ENCODE measurements at places on chromosomes 1 and 21. TPM values are rescaled to one million over a fixed set of nuclear protein-coding genes. Genes with fewer than 3 reads are reported as not detected.

Gene B4GALT2
- 75.2 TPM for total RNA-seq

GRCh38 chr1:218351391-218352074, 6.4 kb downstream of the TGFB2 start:
- DNase-seq: no peak

- no peak for DNase-seq
Measured at GRCh38 chr1:12386130-12386529, 156.3 kb downstream of the VPS13D start.

Gene CREG1
- total RNA-seq: 145 TPM

Gene MAP3K21
- 0.66 TPM for total RNA-seq

- peak; percentile 87 for DNase-seq
Measured at GRCh38 chr1:114345930-114346479, 165.0 kb downstream of the TRIM33 start.

- DNase-seq: no peak
Measured at GRCh38 chr1:9256332-9256731, 21.8 kb downstream of the H6PD start.

GRCh38 chr1:184387069-184387475, 243 bp downstream of the C1orf21 start:
- DNase-seq: no peak

Gene RGS8
- total RNA-seq: 0.17 TPM

Gene RBM15
- 20.6 TPM for total RNA-seq

- DNase-seq: no peak
Measured at GRCh38 chr1:222334026-222334680, 213.8 kb downstream of the HHIPL2 start.

Gene CR1L
- not detected for total RNA-seq

Gene TMEM269
- not detected for total RNA-seq

DNA sequence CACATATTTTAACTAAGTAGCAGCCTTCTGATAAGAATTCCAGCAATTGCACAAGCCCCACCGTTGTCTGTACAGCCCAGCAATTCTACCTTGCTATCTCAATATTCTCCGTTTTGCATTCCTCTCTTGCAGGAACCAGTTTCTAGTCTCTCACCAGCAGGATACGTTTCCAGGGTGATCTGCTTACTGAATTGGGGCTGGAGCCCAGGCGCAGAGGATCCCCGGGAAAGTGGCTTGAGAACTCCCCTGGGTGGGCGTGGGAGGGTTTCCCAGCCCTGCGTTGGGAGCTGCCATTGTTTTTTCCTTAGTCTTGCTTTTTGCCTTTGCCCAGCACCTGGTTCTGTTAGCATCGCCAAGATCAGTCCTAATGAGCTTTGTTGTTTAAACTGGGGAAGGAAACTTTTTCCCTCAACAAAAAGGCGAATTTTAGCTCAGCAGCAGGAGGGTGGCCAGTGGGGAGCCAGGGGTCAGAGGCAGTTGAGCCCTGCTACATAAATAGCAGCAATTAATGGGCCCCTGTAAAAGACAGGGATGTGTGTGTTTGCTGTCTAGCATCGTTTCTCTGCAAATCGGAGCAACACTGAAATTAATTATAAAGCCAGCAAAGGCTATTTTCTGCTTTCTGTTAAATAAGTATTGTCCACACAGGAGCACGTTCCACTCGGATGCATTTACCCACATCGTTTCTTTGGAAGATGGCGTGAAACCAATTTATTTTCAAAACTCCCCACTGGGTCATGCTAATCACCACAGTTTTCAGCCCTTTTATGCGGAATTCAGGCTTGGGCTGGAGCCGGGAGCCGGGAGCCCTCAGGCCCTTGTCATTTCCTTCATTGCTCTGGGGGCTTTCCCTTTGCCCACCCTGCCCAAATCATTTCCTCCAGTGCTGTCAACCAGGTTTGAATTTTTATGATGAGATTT, 36.6 kb downstream of the HUNK start:
- DNase-seq: no peak

DNA sequence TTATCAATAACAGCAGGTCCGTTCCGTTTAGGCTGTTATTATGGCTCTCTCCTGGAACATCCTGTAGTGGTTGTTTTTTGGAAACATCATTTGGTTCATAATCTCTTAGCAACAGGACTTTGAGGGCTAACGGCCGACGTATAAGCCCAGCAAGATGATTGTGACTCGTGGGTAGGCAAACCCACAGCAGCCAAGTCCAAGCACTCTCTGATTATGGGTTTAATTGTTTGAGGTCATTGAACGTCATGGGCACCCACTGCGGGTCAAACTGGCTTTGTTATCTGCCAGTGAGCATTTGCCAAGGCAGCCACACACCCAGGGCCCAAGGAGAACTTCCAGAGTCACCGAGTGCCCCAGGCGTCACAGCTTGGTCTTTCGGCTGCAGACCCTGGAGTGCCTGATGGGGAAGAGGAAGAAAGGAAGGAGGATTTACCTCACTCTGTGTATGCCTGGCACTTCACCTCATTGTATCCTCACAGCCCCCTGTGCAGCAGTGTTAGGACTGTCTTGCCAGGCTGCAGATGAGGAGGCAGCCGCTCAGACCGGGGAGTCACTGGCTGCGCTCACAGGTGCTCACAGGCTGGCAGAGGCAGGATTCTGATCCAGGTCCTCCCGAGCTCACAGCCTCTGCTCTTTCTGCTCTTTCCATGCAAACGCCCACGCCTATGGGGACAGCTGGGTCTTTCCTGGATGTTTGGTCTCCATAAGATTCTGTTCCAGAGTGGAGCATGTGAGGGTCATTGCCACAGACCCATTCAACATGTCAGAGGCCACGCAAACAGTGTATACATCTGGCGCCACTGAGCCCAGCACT, 30.8 kb upstream of the EPS8L3 start:
- DNase-seq: no peak

Gene KIF17
- total RNA-seq: 2.0 TPM

DNA sequence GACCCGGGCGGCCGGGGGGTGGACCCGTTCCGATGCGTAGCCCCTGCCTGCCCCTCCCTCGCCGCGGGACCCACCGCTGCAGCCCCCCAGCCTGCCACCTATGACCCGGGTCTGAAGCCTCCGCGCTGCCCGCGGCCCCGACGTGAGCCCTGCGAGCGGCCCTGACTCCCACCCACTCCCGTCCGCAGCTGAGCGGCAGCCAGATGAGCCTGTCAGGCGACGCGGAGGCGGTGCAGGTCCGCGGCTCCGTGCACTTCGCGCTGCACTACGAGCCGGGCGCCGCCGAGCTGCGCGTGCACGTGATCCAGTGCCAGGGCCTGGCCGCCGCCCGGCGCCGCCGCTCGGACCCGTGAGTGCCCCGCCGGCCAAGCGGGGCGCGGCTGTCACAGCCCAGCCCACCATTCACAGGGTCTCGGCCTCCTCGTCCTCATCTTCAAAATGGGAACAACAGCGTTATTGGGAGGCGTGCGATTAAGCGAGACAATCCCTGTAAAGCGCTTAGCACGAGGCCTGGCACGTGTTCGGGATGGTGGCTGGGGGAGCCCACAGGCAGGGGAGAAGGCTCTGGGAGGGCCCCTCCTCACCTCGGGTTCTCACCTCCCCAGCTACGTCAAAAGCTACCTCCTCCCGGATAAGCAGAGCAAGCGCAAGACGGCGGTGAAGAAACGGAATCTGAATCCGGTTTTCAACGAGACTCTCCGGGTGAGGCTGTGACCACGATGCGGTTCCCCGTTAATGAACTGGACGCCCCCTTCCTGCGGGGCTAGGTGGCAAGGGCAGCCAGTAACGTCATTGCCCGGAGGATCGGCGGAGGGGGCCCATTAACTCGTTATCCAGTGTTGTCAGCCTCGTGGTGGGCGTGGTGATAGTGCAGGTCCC, 8.2 kb downstream of the SYTL1 start:
- DNase-seq: no peak

Gene NR5A2
- 0.83 TPM for total RNA-seq

Gene SPATA6
- total RNA-seq: 19.1 TPM

- DNase-seq: no peak
Measured at GRCh38 chr21:34861258-34861657, 187.8 kb downstream of the RUNX1 start.

DNA sequence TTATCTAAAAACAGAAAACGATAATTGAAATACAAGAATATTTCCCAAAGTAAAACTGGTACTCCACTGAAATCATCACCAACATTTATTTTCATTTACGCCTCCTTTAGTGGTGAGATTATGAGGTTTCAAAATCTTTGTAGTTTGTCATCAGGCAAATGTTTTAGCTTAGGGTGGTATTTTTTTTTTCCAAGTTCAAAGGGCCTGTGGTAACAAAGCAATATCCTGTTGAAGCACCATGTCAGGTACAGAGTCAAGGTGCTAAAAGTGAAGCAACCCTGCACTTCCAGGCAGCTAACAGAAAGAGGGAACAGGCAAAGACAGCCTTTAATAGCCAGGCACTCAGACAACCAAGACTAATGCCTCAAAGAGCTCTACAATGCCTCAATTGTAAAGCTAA, 89.2 kb downstream of the JAK1 start:
- DNase-seq: no peak

Gene BNIPL
- under 0.01 TPM for total RNA-seq

DNA sequence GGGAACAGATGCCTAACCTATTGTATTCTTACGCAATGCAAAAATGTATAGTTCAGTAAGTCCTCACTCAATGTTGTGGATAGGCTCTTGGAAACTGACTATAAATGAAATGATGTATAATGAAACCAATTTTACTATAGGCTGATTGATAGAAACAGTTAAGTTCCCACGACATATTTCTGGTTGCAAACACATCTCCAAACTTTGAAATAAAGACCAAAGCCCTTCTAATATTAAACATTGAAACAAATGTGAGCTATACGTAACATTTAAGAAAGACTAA, 29.1 kb downstream of the MAP3K21 start:
- no peak for DNase-seq

- no peak for DNase-seq
Measured at GRCh38 chr1:3251807-3252428, 182.9 kb downstream of the PRDM16 start.

GRCh38 chr1:232978815-232979214, 28.4 kb downstream of the NTPCR start:
- DNase-seq: no peak

DNA sequence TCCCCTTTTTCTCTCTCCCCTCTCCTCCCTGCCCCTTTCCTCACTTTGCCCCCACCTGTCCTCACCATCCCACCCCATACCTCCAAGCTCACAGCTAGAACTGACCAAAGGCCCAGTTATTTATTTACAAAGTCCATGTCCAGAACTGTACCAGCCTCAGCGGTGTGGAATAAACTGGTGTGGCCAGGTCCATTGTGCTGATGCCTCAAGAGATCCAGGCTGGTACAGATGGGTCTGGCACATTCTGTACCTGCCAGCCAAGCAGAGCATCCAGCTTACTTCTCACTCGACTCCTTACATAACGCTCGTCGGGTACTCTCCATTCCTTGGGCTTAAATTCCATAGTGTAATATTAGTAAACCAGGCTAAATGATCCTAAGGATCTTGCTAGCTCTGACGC, 11.8 kb downstream of the PDZK1IP1 start:
- peak; percentile 83 for DNase-seq

GRCh38 chr1:160993544-160994193, 27.3 kb downstream of the F11R start:
- no peak for DNase-seq

DNA sequence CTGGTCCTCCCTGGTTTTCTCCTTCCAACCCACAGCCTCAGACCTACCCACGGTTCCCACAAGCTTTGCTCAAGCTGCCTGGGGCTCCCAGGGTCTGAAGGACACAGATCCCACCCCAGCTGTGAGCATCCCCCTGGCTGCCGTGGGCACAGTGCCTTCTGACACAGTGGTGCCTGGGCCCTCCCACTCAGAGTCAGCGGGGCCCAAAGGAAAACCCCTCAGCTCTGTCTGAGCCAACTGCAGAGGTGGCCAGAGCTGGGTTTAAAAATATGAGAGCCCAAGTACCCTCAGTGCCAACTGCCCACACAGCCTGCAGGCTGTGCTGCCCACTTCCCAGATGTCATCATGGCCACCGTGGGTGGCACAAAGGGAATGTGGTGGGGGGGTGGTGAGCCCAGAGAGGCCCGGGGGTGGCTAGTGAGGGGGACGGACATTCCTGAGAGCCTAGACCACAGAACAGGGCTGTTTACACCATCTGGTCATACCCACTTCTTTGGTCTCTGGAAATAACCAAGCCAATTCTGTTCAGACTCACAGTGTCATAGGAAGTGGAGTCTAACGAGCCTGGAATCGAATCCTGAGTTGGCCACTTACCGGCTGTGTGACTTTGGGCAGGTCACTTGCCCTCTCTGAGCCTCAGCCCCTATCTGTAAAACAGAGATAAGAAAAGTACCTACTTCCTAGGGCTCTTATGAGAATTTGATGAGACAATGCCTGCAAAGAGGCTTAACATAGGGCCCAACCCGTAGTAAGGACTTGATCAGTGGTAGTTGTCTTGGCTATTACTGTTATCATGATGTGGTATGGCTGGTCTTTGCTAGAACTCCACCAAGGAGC, 85.5 kb downstream of the CAMK2N1 start:
- DNase-seq: no peak

GRCh38 chr1:46806196-46807020, 7.6 kb downstream of the CYP4B1 start:
- DNase-seq: peak; percentile 93

Gene GJB3
- not detected for total RNA-seq

DNA sequence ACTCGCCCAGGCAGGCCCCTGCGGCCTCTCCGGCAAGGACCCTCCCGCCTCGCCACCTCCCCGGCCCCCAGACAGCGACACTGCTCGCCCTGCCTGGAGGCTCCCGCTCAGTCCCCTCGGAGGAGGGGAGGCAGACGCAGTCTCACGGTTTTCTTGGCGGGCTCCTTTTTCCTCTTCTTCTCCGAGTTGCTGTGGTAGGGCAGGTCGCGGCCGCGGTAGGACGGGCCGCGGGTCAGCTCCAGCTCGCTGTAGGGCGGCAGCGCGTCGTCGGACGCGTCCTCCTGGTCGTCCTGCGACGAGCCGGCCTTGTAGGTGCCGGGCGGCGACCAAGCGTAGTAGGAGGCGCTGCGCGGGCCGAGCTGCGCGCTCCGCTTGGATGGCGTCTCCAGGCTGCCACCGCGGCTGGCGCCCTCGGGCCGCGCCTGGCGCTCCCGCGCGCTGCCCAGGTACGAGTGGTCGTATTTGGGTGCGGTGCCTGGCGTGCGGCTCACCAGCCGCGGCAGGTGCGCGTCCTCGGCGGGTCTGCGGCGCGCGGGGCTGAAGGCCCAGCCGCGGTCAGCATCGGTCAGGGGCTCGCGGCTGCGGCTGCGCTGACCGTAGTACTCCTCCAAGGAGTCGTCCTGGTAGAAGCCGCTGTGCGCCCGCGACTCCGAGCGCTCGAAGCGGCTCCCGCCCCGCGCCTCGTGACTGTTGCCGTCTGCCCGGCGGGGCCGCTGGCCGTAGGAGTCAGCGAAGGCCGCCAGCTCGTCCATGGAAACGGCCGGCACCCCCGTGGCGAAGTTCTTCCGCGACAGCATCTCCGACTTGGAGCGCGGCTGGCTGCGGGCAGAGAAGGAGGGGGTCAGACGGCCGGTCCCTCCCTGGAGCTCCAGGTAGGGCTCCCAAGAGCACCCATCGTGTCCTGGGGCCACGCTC, 44.8 kb upstream of the TADA1 start:
- DNase-seq: no peak

Data from esophagus muscularis mucosa (tissue), 4 donors.